ENCODE measurements at places on chromosomes 3 and 15.
A peak's percentile ranks its signal among the peaks of the same experiment; 100 is the strongest.

DNA sequence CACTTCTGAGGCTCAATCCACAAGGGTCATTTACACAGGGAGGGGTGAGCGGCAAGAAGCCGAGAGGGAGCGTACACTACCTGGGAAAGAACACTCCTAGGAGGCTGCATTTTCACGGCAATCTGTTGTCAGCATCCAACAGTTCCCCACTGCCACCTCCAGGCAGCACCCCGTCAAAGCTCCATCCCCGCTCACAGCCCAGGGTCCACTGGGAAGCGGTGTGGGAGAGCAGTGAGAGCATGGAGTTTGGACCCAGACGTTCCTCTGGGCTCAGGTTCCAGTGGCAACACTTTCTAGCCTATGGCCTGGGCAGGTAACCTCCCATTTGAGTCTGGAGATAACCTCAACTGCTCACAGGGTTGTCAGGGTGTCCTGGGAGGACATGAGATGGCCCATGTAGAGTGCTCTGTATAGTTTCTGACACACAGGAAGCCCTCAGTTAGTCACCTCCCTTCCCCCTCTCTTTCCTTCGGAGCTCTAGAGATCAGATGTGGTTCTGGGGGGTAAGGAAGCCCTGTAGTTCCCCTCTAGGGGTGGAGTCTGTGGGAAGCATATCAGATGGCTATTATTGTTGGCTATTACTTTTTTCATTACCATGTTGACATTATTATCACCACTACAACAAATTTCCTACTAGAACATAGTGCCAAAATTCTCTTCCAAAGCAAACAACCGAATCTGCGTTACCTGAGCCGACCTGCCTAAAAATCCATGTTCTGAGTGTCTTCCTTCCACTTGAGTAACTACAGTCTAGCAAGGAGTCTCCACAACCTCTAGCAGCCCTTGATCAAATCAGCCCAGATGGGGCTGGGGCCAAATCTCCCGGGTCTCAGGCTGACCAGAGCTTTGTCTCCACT, 29.1 kb downstream of the RUVBL1 start:
- DNase-seq: no peak

DNA sequence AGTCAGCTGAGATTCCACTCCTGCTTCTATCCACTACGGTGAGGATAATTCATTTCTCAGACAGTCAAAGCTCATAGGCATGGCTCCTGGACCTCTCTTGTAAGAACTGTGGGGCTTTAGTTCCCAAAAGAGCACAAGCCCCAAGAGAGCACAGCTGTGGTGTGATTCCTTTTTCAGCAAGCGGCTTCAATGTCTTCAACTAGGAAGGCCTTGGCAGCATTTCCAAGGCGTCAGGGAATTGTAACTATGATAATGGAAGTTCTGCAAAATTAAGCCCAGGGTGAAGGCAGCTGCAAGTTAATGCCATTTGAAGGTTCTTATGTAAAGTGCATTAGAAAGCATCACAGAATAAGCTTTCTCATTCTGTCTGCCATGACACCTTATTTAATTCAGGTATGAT, 657.1 kb downstream of the GRM7 start:
- DNase-seq: no peak

- no peak for DNase-seq
Observed at GRCh38 chr3:58246148-58247047, 8.8 kb downstream of the ABHD6 start.

DNA sequence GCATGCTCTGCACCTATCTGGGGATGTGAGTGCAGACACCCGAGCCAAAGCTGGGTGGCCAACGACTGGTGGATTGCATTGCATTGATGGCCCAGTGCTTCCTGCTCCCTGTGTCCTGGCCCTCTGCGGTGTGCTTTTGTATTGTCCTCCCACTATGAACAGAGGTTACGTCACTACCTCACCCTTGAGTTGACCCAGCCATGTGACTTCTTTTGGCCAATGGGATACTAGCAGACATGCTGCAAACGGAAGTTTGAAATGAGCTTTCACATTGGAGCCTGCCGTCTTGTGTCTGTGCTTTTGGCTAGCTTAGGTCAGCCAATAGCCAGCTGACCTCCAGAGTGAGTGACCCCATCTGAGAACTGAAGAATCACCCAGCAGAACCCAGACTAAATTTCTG, 15.3 kb upstream of the TBC1D21 start:
- DNase-seq: no peak

DNA sequence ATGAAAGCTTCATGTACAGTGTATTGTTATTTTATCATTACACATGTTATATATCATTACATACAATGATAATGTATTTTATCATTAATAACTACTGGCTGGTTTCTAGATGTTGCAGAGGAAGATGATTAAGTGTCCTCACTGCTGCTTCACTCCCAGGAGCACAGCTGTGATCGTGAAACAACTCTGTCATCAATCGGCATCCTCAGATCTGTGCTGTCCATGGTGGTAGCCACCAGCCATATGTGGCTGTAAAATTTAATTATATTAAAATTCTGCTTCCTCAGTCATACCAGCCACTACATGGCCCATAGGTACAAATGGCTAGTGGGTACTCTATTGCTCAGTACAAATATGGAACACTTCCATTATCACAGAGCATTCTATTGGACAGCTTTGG, 379.4 kb upstream of the CFAP20DC start:
- no peak for DNase-seq

DNA sequence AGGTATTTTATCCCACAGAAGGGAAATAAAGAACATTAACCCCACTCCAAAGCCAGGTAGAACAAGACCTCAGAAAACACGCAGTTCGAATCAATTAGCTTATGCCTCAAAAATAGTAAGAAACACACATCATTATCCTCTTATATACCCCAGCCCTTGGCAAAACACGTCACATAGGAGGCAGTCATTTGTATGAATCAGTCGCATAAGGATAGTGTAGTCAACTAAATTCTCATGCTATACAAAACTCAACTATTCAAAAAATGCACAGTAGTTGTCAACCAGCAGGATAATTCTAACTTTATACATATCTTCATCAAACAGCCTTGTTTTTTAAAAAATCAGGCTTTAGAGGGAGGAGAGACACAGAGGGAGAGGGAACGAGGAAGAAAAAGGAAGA, 298.4 kb downstream of the FOXP1 start:
- DNase-seq: no peak

GRCh38 chr3:30400926-30401325, 205.5 kb upstream of the TGFBR2 start:
- DNase-seq: no peak

DNA sequence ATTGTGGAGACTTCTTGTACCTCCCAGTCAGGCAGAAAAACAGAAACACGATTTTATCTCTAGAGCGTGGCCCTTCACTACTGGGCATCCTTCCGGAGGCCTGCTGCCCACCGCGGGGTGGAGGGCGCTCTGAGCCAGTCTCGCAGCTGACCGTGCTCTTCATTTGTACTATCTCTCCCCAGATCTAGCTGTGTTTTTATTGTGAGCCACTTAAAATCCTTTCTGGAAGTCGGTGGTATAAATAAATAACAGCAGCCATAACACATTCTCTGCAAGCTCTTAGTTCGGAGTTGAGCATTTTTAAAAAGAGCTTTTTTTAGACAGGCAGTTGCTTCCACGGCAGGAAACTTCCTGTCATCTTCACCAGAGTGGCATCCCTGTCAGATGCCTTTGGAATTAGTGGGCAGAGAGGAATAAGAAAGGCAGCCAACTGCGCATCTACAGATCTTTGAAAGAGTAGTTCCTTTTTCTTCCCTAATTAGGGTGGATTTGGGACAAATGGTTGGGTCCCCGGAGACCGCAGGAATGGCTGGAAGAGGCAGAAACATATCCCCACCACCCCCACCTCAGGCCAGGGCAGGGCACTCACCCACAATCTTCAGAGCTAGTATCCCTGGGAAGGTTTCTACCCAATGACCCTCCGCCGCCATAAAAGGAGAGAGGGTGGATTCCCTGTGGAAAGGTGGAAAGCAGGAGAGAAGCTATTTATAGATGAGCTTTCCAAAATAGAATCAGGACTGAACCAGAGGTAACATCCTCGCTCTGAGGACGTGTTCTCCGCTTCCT, 91.1 kb downstream of the TOP2B start:
- no peak for DNase-seq

GRCh38 chr15:32899126-32899596, 181.4 kb downstream of the GREM1 start:
- no peak for DNase-seq

- DNase-seq: no peak
Observed at GRCh38 chr3:153463895-153464294, 301.9 kb downstream of the RAP2B start.

GRCh38 chr3:169244119-169244864, 419.2 kb downstream of the MECOM start:
- DNase-seq: no peak

DNA sequence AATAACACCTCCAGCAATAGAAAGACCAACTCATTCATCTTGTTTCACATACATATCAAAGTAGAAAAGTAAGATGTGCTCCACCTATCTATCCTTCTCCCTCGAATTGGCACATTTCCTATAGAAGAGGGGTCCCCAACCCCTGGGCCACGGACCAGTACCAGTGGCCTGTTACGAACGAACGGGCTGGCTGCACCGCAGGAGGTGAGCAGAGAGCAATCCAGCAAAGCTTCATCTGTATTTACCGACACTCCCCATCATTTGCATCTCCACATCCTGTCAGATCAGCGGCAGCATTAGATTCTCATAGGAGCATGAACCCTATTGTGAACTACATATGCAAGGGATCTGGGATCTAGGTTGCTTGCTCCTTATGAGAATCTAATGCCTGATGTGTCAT, 95.0 kb upstream of the CGNL1 start:
- no peak for DNase-seq

DNA sequence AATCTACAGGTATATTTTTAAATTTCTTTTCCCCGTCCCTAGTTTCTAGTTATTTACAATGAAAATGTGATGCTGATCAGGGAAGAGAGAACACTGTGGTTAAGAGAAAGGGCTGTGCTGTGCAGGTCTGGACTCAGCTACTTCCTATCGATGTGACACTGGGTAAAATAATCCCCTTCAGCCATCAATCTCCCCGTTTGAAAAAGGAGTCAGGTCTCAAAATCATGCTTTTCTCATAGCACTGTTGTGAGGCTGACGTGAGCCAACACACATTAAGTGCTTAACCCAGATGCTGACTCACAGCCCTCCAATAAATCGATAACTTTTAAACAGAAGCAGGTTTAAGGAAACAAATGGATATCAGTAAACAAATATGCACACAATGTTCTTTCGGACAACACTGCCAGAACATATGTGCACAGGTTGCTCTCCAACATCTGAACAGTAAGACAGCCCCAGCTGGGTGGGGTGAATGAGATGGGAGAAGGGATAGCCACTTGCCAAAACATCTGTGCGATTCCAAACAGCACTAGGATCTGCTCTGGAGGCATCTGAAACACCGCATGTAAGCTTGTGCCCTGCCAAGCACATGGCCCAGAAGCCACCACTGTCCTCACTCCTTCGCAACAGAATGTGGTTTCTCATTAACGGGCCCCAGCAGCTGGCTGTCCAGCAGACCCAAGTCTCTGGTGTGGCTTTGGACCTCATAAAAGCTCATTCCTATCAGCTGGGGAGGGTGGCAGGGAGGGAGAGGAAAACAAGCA, 143.2 kb upstream of the PRICKLE2 start:
- no peak for DNase-seq

DNA sequence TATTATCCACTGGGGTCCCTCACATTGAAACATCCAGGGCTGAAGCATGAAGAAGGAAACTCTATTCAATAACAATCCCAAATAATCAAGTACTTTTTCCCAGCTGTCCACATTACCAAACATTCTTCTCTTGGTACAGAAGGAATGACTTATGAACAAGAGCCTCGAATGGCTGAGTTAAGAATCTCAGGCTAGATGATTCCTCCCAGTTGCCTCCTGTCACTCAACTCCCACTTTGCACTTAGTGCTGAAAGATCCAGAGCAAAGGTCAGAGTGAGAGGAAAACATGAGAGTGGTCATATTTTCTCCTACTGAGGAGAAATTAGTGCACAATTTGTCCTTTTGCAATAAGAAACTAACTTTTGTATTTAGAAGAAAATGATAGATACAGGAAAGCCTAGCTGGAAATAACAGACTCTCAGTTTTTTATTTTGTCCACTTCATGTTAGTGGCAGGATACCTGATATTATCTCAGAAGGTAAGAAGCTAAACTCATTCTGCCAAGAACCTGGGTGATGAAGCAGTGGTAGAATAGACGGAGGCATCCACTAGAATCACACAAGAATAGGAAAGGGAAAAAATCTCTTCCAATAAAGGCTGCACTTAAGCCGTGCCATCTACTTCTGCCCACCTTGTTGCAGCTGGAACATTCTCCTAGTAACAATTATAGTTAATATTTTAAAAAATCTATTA, 46.2 kb downstream of the GADL1 start:
- DNase-seq: no peak

- no peak for DNase-seq
Observed at GRCh38 chr15:67105065-67105951, 39.9 kb downstream of the SMAD3 start.

- DNase-seq: no peak
Observed at GRCh38 chr3:45232521-45232920, 6.4 kb upstream of the TMEM158 start.

GRCh38 chr3:107117922-107118536, 259.2 kb upstream of the CCDC54 start:
- DNase-seq: peak; percentile 13

DNA sequence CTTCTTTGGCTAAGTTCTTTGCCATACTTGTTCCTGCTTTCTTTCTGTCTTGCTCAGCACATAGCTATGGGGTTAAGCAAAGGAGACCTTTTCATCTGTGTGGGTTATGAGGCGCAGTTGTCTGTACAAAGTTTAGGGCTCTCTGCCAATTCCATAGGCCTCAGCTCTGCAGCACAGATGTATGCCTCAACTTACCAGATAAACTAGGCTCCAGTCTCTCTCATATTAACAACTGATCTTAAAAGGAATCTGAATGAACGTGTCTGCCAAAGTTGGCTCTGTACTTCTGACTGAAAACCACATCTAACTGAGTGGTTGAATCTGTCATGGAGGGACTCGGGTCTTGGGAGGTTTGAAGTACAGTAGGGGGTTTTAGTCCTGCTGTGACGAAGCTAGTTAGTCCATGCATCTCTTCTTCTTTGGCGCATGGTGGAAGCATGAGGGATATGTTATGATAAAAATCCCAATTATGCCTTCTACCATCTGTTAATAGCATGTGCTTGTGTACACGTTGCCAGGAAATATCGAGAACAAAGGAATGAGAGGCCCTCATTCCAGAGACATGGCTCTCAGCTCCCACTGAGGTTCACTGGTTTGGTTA, 114.6 kb upstream of the TSC22D2 start:
- no peak for DNase-seq

GRCh38 chr3:63355809-63356208, 77.7 kb downstream of the SYNPR start:
- no peak for DNase-seq

GRCh38 chr3:12622335-12622734, 41.6 kb downstream of the RAF1 start:
- DNase-seq: no peak
